ENCODE measurements at places on chromosomes 5 and 9. TPM values are rescaled to one million over a fixed set of nuclear protein-coding genes. Genes with fewer than 3 reads are reported as not detected.
A peak's percentile ranks its signal among the peaks of the same experiment; 100 is the strongest.

DNA sequence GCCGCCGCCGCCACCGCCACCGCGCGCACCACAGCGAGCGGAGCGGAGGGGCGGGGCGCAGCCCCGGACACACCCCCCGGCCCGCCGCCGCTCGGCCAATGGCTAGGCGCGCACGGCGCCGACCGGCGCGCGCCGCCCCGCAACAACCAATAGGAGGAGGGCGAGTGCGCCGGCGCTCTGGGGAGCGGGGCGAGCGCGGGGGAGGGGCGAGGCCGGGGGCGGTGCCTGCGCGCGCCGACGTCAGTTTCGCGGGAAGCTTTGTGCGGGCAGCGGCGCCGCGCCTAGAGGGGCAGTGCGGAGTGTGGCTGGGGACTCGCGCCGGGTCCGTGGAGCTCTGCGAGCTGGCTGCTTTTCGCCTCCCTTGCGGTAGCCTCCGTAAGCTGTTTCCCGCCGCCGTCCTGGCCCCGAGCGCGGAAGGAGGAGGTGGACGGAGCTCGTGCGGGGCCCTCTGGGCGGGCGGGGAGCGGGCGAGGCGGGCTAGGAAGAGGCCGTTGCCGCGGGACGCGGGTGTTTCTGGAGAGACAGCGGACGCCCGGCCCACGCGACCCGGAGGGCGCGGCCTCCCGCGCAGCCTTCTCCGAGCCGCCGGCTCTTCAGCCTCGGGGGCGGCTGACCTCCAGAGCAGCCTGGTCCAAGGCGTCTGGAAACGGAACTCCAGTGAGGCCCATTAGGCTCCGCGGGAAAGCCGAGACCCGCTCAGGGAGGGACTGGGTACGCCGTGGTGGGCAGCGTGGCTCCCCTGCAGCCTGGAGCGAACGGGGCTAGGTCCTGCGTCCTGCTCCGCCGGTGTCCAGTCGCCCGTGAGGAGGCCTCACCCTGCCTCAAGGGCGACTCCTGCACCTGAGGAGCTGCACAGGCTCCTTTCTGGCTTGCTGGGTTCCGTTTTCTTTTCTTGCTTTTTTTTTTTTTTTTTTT, at the start of gene ZMYND19:
Gene ZMYND19 (minus strand): TSS at position 44 of the 915 bp plus-strand sequence. CDS start 249 bp downstream, outside the sequence.
- H3K4me3 ChIP-seq, result peak within 1 kb of the TSS; percentile 94
- H3K27me3 ChIP-seq, result no peaks in the 10 kb centered on the region
- H3K4me1 ChIP-seq, result peaks cover 6% of the 10 kb centered on the region
- peak within 1 kb of the TSS; percentile 50 for H3K27ac ChIP-seq
- no peaks in the 10 kb centered on the region for H3K36me3 ChIP-seq

- H3K4me1 ChIP-seq, result no peaks in the 10 kb centered on the region
- H3K27ac ChIP-seq, result no peak overlapping the region
- peaks cover 8% of the 10 kb centered on the region for H3K27me3 ChIP-seq
- no peak for DNase-seq
- H3K4me3 ChIP-seq, result no peak overlapping the region
Observed at GRCh38 chr9:130426883-130427282, 17.9 kb upstream of the ASS1 start.

- H3K4me3 ChIP-seq, result no peak overlapping the region
- no peaks in the 10 kb centered on the region for H3K4me1 ChIP-seq
- no peak overlapping the region for H3K27ac ChIP-seq
- no peaks in the 10 kb centered on the region for H3K27me3 ChIP-seq
Observed at GRCh38 chr9:8429157-8429556, 629.6 kb upstream of the DMAC1 start.

GRCh38 chr9:79731171-79731890, 159.6 kb downstream of the TLE4 start:
- no peaks in the 10 kb centered on the region for H3K36me3 ChIP-seq
- H3K4me3 ChIP-seq, result no peak overlapping the region
- H3K4me1 ChIP-seq, result no peaks in the 10 kb centered on the region
- H3K27ac ChIP-seq, result no peak overlapping the region
- no peaks in the 10 kb centered on the region for H3K27me3 ChIP-seq

GRCh38 chr9:124897570-124898460, 35.9 kb downstream of the ARPC5L start:
- no peak overlapping the region for H3K4me3 ChIP-seq
- no peak overlapping the region for H3K27ac ChIP-seq
- no peak for DNase-seq
- H3K27me3 ChIP-seq, result no peaks in the 10 kb centered on the region

DNA sequence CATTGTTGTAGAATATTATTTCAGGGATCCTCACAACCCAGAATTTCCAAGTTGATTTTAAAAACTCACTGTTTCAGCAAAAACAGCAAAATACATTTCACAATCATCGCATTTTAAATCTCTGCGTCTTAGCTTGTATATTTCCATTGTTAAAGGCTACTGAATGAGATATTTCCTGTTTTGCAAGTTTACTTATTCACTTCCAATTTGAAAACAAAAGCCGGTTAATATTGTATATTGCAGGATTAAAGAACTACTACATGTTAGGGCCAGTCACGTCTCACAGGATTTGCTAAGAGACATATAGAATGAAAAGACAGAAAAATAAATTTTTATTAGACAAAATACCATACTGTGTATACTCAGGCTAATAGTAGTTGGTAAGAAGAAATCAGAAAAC, 395.9 kb upstream of the CDH9 start:
- DNase-seq, result no peak
- H3K27me3 ChIP-seq, result no peaks in the 10 kb centered on the region
- H3K4me3 ChIP-seq, result no peak overlapping the region
- H3K36me3 ChIP-seq, result no peaks in the 10 kb centered on the region

- H3K4me3 ChIP-seq, result no peak overlapping the region
- no peak overlapping the region for H3K27ac ChIP-seq
- no peaks in the 10 kb centered on the region for H3K27me3 ChIP-seq
Observed at GRCh38 chr9:93261281-93261680, 77.3 kb downstream of the WNK2 start.

- no peak for DNase-seq
- no peaks in the 10 kb centered on the region for H3K27me3 ChIP-seq
- H3K36me3 ChIP-seq, result no peaks in the 10 kb centered on the region
- H3K4me1 ChIP-seq, result no peaks in the 10 kb centered on the region
- H3K27ac ChIP-seq, result no peak overlapping the region
Observed at GRCh38 chr5:111528056-111528455, 15.7 kb upstream of the STARD4 start.

DNA sequence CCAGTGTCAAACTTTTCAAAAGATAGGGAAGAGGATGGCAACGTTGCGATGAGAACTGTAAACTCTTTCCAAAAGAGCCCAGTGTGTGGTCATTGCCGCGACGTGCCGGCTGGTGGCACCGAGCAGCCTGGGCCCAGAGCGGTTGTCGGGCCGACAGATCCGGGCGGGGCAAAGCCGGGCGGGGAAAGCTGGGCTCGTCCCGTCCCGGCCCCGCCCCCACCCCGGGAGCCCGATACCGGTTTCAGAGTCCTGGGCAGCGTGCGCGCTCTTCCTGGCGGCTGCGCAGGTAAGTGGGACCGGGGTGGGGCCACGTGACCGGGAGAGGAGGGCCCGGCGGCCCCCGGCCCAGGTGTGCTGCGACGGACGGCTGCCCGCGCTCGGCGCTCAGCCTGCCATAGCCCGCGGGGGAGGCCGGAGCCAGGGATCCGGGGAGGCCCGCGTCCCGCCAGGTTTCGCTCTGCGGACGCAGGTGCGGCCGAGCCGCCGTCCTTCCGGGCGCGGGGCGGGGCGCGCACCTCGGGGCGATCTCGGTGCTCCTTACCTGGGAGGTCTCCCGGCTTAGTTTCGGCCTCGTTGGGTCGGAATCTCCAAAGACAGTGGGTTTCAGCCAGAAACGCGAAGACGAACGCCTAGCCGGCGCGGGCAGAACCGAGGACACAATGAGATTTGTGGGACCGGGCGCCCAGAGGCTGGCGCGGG, at the start of gene MARVELD2:
Gene MARVELD2 (plus strand): TSS at position 232 of the 699 bp plus-strand sequence. CDS start 4,270 bp downstream, outside the sequence.
- H3K27me3 ChIP-seq, result no peaks in the 10 kb centered on the region
- peaks cover 5% of the 10 kb centered on the region for H3K36me3 ChIP-seq
- DNase-seq, result peak; percentile 88
- H3K27ac ChIP-seq, result peak within 1 kb of the TSS; percentile 94
- peak within 1 kb of the TSS; percentile 77 for H3K4me3 ChIP-seq

GRCh38 chr5:140801494-140801841, 611 bp downstream of the PCDHA3 start:
- H3K4me3 ChIP-seq, result peak overlapping the region; percentile 62
- H3K27me3 ChIP-seq, result no peaks in the 10 kb centered on the region
- H3K27ac ChIP-seq, result no peak overlapping the region
- no peak for DNase-seq
- H3K36me3 ChIP-seq, result no peaks in the 10 kb centered on the region
- no peaks in the 10 kb centered on the region for H3K4me1 ChIP-seq

DNA sequence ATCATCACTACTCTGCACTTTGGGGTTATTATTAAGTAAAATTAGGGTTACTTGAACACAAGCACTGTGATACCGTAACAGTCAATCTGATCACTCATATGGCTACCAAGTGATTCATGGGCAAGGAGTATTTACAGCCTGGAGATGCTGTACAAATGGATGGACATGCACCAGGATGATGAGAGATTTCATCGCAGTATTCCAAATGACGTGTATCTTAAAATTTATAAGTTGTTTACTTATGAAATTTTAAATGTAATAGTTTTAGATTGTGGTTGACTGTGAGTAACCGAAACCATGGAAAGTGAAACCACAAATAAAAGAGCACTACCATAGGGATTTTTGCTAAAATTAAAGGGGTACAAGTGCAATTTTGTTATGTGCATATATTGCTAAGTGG, 462.2 kb upstream of the PTGER4 start:
- no peak for DNase-seq
- no peaks in the 10 kb centered on the region for H3K27me3 ChIP-seq
- no peak overlapping the region for H3K27ac ChIP-seq
- H3K4me3 ChIP-seq, result no peak overlapping the region
- H3K36me3 ChIP-seq, result no peaks in the 10 kb centered on the region

DNA sequence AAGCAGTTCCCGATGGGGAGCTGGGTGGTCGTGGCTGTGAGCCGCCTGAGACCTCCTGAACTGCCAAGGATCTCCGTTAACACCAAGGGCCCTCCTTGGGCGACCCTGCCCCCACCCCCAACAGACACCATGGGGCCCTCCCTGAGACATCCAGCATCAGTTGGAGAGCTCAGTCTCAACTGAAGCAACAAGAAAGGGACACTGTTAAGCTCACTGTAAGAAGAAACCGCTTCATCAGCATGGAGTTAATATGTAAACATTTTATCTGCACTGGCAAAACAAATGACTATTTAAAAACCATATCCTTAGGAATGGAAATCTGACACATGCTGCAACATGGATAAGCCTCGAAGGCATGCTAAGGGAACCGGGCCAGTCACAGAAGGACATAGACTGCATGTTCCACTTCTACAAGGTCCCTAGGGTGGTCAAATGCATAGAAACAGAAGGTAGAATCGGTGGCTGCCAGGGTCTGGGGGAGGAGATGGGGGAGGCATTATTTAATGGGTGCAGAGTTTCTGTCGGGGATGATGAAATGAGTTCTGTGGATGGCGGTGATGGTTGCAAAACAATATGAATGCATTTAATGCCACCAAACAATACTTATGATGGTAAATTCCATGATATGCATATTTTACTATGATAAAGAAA, 47.4 kb downstream of the ROR2 start:
- H3K36me3 ChIP-seq, result no peaks in the 10 kb centered on the region
- H3K4me1 ChIP-seq, result no peaks in the 10 kb centered on the region
- H3K27me3 ChIP-seq, result no peaks in the 10 kb centered on the region
- H3K27ac ChIP-seq, result no peak overlapping the region
- H3K4me3 ChIP-seq, result no peak overlapping the region

DNA sequence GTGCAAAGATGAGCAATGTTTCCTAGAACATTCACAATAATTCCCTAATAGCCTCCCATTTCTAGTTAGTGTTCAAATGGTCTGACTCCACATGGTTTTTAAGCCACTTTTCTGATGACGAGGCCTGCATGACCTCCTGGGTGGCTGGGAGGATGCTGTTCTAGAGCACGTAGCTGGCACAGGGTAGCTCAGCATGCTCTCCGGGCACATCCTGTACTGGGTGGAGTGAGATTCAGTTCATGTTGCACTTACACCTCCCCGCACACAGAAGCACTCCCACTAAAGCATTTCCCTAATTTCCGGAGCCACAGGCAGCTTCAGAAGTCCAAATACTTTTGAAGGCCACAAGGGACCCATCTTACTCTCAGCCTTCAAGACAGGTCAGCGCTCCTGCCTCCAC, 159.8 kb upstream of the LHFPL2 start:
- no peak overlapping the region for H3K4me3 ChIP-seq
- no peaks in the 10 kb centered on the region for H3K4me1 ChIP-seq
- no peak for DNase-seq
- no peak overlapping the region for H3K27ac ChIP-seq

DNA sequence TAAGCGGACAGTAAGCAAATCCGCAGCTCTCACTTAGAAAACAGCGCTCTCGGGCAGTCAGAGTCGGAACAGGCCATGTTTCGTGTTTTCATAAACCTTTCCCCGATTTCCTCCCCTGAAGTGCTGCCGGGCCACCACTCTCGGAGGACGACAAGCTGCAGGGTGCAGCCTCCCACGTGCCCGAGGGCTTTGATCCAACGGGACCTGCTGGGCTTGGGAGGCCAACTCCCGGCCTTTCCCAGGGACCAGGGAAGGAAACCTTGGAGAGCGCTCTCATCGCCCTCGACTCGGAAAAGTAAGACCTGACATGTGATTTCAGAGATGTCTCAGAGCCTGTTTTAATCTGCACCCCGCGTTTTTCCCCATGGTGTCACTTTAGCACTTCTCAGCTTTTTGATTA, 99.8 kb upstream of the CACNA1B start:
- no peaks in the 10 kb centered on the region for H3K4me1 ChIP-seq
- no peaks in the 10 kb centered on the region for H3K36me3 ChIP-seq
- no peak overlapping the region for H3K27ac ChIP-seq
- no peaks in the 10 kb centered on the region for H3K27me3 ChIP-seq
- no peak for DNase-seq

- no peaks in the 10 kb centered on the region for H3K4me1 ChIP-seq
- no peaks in the 10 kb centered on the region for H3K27me3 ChIP-seq
- no peak overlapping the region for H3K27ac ChIP-seq
- H3K4me3 ChIP-seq, result no peak overlapping the region
Observed at GRCh38 chr9:92632641-92633040, 37.3 kb downstream of the IPPK start.

GRCh38 chr5:81172710-81173109, 60.4 kb upstream of the CKMT2 start:
- H3K27me3 ChIP-seq, result no peaks in the 10 kb centered on the region
- no peaks in the 10 kb centered on the region for H3K36me3 ChIP-seq
- no peak overlapping the region for H3K27ac ChIP-seq
- no peak overlapping the region for H3K4me3 ChIP-seq
- DNase-seq, result no peak
- no peaks in the 10 kb centered on the region for H3K4me1 ChIP-seq

- peak within 1 kb of the TSS; percentile 90 for H3K27ac ChIP-seq
- peaks cover 9% of the 10 kb centered on the region for H3K4me1 ChIP-seq
- peak; percentile 89 for DNase-seq
- no peaks in the 10 kb centered on the region for H3K36me3 ChIP-seq
- no peaks in the 10 kb centered on the region for H3K27me3 ChIP-seq
Observed at GRCh38 chr5:168291342-168291963, at the start of gene WWC1. WWC1 (plus strand) TSS chr5:168291645; CDS start chr5:168292153, 508 bp downstream.

RNF208 gene
- 2.9 TPM for total RNA-seq

CFAP157 gene
- total RNA-seq, result not detected

SCGB3A2 gene
- not detected for total RNA-seq

FAM81B gene
- not detected for total RNA-seq

GAPT gene
- total RNA-seq, result 3.8 TPM

TEX48 gene
- not detected for total RNA-seq

TMEM232 gene
- total RNA-seq, result 6.4 TPM

FAXDC2 gene
- 117 TPM for total RNA-seq
